Upper lobe of right lung (tissue), 1 donor: ENCODE measurements at places on chromosomes 5 and 9. TPM values are rescaled to one million over a fixed set of nuclear protein-coding genes. Genes with fewer than 3 reads are reported as not detected.
A peak's percentile ranks its signal among the peaks of the same experiment; 100 is the strongest.

GRCh38 chr9:103798620-103799019, 295.5 kb upstream of the SMC2 start:
- no peak for DNase-seq
- H3K4me1 ChIP-seq, result no peaks in the 10 kb centered on the region
- no peaks in the 10 kb centered on the region for H3K27me3 ChIP-seq
- H3K27ac ChIP-seq, result no peak overlapping the region
- H3K4me3 ChIP-seq, result no peak overlapping the region

GRCh38 chr5:78795757-78796156, 147.2 kb upstream of the LHFPL2 start:
- H3K27ac ChIP-seq, result no peak overlapping the region
- no peaks in the 10 kb centered on the region for H3K27me3 ChIP-seq
- no peaks in the 10 kb centered on the region for H3K4me1 ChIP-seq
- no peak for DNase-seq
- H3K4me3 ChIP-seq, result no peak overlapping the region

DNA sequence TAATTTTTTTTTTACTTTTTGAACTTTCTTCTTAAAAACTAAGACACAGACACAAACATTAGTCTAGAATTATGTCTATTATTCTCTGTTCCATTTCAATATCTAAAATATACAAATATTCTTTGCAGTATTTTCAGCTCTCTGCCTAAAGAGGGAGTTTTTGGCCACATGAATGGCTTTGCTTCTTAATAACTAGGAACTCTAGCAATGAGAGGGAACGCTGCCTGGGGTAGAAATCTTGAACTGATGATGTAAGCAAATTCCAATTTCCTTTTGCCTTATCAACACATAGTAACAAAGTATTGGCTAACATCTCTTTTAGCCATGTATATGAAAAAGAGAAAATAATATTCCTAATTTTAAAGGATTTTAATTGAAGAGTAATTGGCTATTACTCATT, 51.9 kb downstream of the SLC25A46 start:
- no peak overlapping the region for H3K27ac ChIP-seq
- no peaks in the 10 kb centered on the region for H3K36me3 ChIP-seq
- no peak overlapping the region for H3K4me3 ChIP-seq
- DNase-seq, result no peak
- no peaks in the 10 kb centered on the region for H3K4me1 ChIP-seq
- no peaks in the 10 kb centered on the region for H3K27me3 ChIP-seq

GRCh38 chr9:127285965-127286364, 21.4 kb downstream of the GARNL3 start:
- H3K36me3 ChIP-seq, result no peaks in the 10 kb centered on the region
- H3K27me3 ChIP-seq, result no peaks in the 10 kb centered on the region
- no peaks in the 10 kb centered on the region for H3K4me1 ChIP-seq
- H3K4me3 ChIP-seq, result no peak overlapping the region
- DNase-seq, result no peak

DNA sequence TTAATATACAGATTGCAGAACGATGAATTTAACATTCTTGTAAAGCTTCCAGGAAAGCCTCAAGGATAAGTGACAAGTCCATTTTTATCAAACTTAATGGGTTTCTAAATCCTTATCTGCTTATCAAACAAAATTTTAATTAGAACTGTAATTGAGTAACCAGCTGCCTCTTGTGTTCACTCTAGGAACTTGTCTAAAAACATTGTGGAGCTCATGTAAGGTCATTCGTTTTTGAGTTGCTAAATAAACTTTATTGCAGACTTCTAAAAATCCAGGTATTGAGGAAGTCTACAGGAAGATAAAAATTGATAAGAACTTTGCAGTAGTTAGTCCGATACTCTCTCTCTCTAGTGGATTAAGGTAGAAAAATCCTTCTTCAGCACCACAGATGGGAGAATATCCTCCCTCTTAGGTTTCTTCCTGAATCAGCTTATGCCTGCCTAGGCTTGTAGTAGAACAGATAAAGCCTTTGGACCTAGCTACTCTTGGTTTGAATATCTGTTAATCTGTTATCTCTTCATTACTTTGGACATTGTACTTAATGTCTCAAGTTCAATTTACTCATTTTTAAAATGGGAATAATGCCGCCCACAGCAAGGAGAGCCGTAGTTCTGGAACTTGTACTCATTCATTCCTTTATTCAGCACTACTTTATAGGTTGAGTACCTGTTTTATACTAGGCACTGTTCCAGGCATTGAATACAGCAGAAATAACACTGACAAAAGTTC, 60.0 kb upstream of the DHFR start:
- H3K27me3 ChIP-seq, result no peaks in the 10 kb centered on the region
- peaks cover 6% of the 10 kb centered on the region for H3K36me3 ChIP-seq
- H3K4me3 ChIP-seq, result no peak overlapping the region
- no peaks in the 10 kb centered on the region for H3K4me1 ChIP-seq
- no peak for DNase-seq

- peak overlapping the region; percentile 92 for H3K27ac ChIP-seq
- H3K27me3 ChIP-seq, result no peaks in the 10 kb centered on the region
- H3K4me3 ChIP-seq, result peak overlapping the region; percentile 75
- no peaks in the 10 kb centered on the region for H3K36me3 ChIP-seq
These were observed 324 bp upstream of the RGMB start for GRCh38 chr5:98773214-98773463.

B4GALT1 gene
- total RNA-seq, result 80.1 TPM

FAM78A gene
- 14.8 TPM for total RNA-seq

RHOBTB3 gene
- total RNA-seq, result 54.2 TPM
